ENCODE measurements at places on chromosomes 7 and 10.

DNA sequence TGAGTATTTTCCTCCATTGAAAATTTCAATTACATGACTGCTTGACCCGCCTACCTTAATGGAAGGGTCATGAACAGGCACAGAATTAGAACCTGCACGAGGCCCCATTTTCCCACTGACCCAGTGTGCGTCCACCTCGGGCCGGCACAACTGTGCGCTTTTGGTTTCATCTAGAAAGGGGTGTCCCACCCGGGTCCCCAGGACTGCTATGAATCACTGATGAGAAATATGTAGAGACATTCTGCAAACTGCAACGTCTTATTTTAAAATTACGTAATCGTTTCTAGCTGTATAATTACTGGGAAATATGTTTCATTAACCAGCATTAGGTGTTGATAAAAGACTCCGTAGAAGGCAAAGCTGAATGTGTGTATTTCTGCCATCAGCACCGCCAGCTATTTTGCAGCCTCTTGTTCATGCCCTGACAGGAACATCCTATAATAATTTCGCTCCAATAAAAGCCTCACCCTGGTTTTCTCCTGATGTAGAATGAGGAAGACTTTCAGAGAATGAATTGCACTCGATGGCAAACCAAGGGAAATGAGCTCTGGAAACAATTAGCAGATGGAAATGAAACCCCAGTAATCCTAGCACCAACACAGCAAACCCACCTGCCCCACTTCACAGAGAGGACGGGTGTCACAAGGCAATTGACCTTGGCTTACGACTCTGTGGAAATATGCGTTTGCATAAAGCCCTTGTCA, 562.1 kb downstream of the DNAJB6 start:
- no peak for DNase-seq

- DNase-seq, result no peak
Measured at GRCh38 chr7:13581097-13581496, 408.4 kb downstream of the ETV1 start.

DNA sequence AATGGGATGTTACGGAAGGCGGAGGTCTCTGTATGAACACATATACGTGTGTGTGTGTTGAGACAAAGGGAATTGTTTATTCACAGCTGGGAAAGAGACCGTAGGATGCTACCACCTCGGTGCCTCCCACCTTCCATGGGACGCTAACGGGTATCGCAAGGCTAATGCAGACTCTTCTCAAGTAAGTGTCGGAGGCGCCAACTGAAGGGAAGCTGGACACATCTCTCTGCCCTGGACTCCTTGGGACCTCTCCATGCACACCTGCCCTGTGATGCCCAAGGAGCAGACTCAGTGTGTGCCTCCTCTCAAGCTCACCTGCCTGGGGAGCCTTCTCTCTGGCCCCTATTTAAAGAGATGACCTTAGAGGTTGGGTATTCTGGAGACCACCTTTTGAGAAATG, 230.9 kb downstream of the DNAJB6 start:
- no peak for DNase-seq

DNA sequence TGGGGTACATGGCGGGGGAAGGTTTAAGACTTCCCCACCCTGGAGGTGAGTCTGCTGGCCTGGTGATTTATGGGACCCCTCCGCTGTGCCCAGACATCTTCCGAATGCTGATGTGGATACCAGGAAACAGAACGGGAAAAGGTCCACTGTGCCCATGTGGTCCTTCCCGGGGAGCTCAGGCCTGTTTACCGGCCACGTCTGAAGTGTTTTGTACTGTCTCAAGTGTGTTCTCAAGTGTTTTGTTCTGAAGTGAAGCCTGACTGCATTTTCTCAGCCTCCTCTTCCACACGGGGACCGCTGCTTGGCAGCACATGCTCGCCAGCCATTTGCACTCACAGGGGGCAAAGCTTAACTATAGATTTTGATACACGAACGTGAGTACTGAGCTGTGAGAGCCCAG, 127.2 kb downstream of the TEX36 start:
- no peak for DNase-seq

- no peak for DNase-seq
Measured at GRCh38 chr10:84296091-84296981, 32.1 kb upstream of the CCSER2 start.

DNA sequence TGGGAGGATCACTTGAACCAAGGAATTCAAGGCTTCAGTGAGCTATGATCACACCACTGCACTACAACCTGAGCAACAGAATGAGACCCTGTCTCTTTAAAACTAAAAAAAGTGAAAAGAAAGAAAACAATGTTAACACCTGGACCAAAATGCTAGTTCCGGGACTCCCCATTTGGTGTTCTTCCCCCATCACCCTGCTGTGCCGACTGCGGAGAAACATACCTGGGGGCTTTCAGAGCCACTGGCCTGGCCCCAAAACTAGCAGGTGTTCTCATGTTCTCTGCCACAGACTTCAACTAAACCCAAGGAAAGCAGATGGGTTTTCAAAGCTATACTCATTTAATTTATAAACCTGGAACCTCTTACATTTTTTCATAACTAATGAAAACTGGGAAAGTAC, 250.9 kb downstream of the KIAA1217 start:
- no peak for DNase-seq

- DNase-seq, result no peak
Measured at GRCh38 chr10:16938952-16939351, 121.7 kb upstream of the RSU1 start.

- no peak for DNase-seq
Measured at GRCh38 chr7:133255486-133255885, 2.6 kb downstream of the EXOC4 start.

- no peak for DNase-seq
Measured at GRCh38 chr10:33780961-33781360, 446.5 kb upstream of the NRP1 start.

DNA sequence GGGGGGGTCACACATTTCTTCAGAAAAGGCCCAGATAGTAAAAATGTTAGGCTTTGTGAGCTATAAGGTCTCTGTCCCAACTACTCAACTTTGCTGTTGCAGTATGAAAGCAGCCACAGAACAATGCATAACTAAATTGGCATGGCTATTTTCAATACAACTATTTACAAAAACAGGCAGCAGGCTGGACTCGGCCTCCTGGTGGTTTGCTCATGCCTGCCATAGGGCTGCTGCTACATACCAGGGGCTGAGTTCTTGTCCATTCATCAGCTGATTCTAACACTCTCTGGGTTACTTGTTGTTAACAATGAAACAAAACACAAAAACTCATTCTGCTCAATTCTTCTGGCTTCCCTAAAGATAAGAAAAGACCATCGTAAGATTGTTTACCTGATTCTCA, 109.4 kb upstream of the ADAM12 start:
- no peak for DNase-seq

DNA sequence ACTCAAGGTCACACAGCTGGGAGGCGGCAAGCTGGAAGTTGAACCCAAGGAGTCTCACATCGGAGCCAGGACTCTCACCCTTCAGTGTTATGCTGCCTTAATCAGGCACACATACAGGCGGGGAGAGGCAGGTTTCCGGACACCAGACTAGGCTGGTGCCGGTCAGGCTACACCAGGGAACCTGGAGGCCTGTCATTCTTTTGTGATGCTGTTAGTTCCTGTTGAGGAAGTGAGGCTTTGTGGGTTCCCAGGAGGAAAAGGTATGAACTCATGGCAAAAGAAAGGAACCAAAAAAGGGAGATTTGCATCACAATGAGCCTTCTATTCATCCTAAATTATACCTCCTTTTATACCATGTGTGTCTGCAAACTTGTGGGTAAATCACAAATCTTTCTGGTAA, 103.8 kb downstream of the TCF7L2 start:
- no peak for DNase-seq

DNA sequence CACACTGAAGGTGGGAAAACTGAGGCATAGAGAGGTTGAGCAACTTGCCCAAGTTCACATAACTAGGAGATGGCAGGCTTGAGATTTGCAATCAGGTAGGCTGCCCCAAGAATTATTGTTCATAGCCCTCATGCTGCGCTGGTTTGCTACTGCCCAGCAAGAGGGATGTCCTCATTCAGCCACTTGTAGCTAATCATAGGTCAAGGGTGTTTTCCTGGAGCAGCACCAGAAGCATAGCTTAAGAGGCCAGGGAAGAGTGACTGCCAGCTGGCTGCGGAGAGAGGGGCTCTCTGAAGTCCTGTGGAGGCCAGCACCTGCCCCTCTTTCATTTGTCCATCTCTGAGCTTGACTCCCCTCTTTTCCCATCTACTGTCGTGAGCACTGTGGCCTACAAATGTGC, 15.0 kb downstream of the CDHR3 start:
- DNase-seq, result no peak

GRCh38 chr7:150944066-150945042, 33.8 kb downstream of the KCNH2 start:
- DNase-seq, result no peak

GRCh38 chr7:157352516-157352915, 15.7 kb downstream of the DNAJB6 start:
- DNase-seq, result no peak

GRCh38 chr7:132286836-132287235, 289.4 kb downstream of the PLXNA4 start:
- no peak for DNase-seq

- no peak for DNase-seq
Measured at GRCh38 chr7:121084256-121084655, 95.7 kb downstream of the CPED1 start.

DNA sequence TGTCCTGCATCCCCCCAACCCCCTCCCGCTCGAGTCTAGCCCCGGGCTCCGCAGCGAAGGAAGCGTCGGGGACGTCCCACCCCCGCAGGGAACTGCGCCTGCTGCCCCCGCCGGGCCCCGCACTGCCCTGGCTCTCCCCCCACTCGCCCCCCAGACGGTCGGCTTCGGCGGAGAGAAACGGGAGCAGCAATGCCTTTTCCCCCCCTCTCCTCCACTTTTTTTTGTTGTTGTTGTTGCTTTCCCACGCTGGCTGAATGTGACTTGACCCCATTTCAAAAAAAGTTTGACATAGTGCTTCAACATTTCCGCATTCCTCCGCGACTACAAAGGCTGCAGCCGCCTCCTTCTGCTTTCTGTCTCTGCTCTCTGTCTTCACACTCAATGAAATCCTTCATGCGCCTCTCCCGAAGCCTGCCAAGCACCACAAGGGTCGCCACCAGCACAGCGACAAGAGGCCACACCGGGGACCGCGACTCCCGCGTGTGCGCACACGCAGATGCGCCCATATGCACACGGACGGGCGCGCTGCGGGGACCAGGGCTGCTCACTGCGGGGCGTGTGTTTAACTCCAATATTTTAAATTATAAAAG, 1.0 kb downstream of the CDK6 start:
- DNase-seq, result peak; percentile 61

DNA sequence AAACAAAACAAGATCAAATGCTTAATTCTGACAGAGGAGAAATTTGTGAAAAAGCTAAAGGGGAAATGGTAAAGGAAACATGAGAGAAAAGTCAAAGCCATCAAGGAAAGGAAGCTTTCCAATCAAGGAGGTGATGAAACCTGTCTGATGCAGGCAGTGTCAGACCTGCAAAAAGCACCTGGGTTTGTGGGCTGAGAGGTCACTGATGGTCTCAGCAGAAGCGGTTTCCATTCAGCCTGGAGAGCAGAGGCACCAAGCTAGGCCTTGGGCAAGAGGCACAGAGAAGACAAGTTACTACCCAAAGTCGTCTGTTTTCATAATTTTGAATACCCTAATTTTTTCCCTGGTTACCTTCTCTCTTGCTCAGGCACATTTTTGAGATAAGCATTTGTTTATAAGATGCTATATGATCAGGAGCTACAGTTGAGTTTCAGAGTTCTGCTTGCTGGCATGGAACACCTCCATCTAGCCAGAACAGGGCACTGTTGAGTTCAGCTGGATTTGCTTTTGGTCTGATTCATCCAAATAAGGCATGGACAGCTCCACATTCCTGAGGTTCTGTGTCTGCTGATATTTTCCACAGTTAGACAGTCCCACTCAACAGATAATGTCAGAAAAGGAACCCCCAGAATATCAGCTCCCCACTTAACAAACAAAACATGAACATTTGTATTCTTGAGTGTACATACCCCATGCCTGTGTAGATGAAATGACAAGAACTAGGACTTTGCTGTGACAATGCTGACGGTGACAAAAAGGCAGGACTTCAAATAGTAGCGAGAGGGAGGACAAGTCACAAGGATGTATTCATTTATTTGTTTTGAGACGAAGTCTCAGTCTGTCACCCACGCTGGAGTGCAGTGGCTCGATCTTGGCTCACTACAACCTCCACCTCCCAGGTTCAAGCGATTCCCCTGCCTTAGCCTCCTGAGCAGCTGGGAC, 4.9 kb upstream of the PPIA start:
- no peak for DNase-seq

DNA sequence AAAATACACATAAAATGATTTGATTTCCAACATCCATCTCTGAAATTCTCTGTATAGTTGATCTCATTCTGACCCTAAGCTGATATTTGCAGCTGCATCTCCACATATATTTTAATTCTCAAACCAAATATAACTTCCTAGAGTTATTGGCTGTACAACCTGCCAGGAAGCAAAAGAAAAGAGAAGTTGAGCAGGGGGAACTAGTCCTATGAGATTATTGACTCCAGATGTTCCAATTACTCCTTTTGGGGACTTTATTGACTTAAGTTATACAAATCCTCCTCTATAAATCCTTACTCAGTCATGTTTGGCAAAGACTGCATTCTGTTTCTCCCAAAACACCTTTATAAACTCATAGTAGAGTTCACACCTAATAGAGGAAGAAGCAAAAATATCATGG, 599.4 kb upstream of the ANKRD30A start:
- no peak for DNase-seq

DNA sequence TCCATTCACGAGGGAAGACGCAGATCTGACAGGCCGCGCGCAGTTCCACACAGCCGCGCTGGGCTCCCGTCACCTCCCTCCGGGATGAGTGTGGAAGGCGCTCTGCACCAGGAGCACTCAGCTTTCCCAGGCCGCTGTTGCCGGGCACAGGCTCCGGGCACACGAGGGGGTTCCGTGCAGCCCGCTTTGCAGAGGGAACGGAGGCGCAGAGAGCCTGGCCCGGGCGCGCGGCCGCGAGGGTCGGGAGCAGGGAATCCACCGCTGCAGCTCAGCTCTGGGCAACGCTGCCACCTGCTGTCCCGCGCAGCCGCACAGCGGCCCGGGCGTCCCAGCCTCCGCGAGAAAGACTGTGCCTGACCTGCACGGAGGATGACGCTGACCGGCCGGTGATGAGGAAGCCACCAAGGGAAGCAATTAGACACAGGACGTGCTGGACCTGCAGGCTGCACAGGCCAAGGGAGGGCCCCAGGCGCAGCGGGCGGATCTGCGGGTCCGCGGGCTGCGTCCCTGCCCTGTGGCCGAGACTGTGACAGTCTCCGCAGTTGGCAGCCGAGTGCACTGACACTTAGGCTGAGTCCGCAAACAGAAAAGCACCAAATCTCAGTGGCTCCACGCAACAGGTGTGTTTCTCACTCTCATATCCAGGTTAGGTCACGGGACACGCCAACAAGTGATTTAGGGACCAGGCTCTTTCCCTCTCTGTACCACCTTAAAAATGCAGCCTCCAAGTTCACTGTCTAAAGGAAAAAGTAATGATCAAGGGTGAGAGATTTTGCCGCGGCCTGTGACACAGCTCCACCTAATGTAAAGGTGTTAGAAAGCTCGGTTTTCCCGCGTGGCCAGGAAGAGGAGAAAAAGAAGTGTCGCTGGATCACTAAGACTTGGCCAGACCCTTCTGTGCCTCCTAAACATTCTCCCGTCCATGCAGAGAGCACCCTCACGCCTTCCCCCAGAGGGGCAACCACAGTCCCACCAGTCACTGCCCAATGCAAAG, 94.5 kb downstream of the SEC61G start:
- DNase-seq, result peak; percentile 29
